ENCODE measurements at places on chromosomes 4 and X.

DNA sequence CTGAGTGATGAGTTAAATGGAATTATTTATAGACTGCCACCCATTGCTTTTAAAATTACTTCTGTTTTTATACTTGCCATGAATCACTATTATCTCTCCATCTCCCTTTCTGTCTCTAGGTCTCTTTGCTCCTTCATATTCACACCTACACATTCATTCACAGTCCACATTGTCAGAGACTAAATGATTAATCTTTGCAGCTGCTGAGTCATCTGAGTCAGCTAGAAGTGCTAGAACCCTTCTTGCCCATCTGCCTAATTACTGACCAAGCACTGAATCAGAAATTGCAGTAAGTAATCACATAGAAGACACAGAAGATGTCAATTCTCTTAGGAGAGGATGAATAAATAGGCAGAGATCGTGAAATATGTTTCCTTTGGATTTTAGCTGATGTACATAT lies 31.6 kb upstream of the RPS6KA6 start:
- DNase-seq, result no peak

DNA sequence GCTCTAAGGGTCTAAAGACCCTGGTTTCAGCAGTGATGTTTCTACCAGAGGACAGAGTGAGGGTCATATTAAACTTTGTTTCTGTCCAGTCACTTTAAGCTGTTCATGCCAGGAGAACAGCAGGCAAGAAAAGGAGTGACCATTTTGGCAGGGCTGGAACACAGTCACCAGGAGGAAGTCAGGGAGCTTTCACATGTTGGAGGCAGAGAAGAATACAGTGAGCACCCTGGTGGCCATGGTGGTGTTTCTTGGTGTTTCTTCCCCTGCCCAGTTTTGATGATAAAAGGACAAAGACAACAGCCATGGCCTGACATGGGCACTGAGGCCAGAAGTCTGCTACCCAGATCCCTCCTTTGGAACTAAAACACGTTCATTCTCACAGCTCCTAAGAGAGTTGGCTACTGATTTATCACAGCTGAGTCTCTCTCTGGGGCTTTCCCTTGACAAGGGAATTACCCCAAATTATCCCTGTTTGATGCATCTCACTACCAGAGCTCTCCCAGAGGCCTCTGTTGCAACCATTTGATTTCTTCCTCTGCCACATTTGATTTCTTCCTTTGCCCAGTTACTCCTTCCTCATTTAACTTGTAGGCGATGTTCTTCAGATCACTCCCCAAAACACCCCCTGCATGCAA lies 106.4 kb upstream of the NWD2 start:
- no peak for DNase-seq

GRCh38 chr4:185211035-185211434 lies 1.6 kb downstream of the SNX25 start:
- DNase-seq, result no peak

DNA sequence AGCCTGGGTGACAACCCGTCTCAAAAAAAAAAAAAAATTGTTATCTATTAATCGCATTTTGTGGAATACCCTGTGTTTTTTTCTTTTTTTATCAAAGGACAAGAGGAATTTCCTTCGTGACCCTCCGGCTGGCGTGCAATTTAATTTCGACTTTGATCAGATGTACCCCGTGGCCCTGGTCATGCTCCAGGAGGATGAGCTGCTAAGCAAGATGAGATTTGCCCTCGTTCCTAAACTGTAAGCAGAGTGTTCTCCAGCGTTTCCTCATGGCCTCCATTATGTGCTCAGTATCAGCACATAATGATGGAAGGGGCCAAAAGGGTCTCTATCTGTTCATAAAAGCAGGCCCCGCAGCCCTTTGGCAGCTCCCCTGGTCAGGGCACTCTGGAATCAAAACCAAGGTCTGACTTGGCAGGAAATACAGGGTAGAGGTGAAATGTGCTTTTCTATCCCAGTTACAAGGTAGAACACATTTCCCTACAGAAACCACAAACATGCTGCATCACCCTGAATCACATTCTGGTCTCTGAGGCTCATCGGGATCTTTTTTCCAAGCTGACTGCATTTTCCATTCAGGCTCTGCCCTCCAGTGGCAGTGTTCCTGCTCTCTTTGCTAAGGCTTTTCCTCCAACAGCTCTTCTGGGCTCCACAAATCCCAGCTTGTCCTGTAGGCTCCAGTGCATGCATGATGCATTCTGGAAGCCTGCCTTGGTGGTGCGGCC lies 24.4 kb downstream of the SYAP1 start:
- DNase-seq, result no peak

- DNase-seq, result no peak
These were observed 40.9 kb upstream of the DCLK2 start for GRCh38 chr4:150037251-150037856.

DNA sequence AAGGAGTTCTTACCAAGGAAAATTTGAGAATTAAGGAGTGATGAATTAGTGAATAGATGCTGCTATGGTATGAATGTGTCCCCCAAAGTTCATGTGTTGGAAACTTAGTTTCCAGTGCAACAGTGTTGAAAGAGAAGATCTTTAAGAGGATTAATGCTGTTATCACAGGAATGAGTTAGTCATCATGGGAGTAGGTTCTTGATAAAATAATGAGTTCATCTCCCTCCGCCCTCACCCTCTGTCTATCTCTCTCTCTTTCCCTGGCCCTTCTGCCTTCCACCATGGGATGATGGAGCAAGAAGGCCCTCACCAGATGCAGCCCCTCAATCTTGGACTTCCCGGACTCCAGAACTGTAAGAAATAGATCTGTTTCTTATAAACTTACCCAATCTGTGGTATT lies 38.3 kb upstream of the KLHL8 start:
- DNase-seq, result no peak

GRCh38 chr4:45971108-45971507 lies 152.7 kb downstream of the GABRG1 start:
- no peak for DNase-seq

DNA sequence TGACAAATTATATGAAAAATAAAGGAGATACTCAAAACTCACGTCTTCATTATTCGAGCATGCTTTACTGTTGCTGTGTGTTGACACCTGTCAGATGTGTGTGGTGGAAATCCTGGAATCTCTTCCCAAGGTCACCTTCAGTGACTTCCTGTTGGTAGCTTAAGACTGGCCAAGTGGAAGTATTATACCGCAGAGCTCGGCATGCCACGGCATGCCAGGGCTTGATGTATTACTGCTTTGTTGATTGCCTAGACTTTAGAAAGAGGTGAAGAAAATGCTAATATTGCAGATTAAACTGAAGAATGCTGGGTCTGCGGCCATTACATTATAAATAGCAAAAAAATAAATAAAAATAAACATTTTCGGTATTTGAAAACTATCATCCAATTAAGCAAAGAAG lies 4.6 kb downstream of the TREX2 start:
- no peak for DNase-seq

GRCh38 chr4:141391293-141391692 lies 170.6 kb downstream of the ZNF330 start:
- DNase-seq, result no peak

GRCh38 chr4:61425315-61425714 lies 225.2 kb downstream of the ADGRL3 start:
- DNase-seq, result no peak

DNA sequence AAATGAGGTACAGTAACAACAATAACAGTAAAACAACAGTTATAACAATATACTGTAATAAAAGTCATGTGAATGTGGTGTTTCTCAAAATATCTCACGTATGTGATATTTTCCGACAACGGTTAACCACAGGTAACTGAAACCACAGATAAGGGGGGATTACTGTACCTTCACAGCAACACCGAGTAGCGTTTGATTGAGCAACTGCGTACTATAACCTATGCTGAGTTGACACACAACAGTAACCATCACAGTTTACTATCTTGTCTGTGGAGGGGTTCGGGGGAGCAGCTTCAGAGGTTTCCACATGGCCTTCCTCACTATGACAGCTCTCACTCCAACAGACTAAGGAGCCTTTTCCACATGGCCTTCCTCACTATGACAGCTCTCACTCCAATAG lies 13.4 kb downstream of the RBMX2 start:
- no peak for DNase-seq

GRCh38 chrX:13028871-13029636 lies 15.4 kb downstream of the FAM9C start:
- DNase-seq, result no peak

Measured in stimulated activated naive CD8-positive, alpha-beta T cell treated with anti-CD3 and anti-CD28 coated beads, Interleukin-15, amount 100 ng/mL, for 72 hours (primary cell).